ENCODE measurements at places on chromosomes 1 and 21.

DNA sequence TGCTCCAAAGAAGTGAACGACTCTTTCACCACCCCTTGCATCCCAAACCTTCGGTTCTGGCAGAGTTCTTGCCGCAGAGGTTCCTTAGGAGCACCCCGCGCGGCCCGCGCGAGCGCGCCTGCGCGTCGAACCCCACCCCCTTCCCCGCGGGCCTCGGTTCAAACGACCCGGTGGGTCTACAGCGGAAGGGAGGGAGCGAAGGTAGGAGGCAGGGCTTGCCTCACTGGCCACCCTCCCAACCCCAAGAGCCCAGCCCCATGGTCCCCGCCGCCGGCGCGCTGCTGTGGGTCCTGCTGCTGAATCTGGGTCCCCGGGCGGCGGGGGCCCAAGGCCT is at the start of gene C1orf56:
Gene C1orf56, plus strand, starts transcription at position 161 of the 334 bp plus-strand sequence. Its CDS starts 97 bp downstream, at position 258.
- DNase-seq: peak; percentile 75

DNA sequence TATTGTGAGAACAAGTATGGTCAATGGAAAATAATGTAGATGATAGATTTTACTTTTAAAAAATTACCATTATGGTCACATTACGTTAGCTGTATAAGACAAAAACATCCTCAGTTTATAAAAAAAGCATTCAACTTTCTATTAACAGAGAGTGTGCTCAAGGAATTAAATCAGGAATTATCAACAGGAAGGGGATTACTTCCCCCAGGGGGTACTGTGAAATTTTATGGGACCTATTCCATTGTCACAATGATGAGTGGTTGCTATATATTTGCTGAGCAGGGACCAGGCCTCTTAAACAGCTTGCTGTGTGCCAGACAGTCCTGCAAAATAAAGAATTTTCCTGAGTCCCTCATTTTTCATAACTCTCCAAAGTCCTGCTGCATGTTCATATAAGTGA is 21.2 kb downstream of the JAM2 start:
- DNase-seq: no peak

DNA sequence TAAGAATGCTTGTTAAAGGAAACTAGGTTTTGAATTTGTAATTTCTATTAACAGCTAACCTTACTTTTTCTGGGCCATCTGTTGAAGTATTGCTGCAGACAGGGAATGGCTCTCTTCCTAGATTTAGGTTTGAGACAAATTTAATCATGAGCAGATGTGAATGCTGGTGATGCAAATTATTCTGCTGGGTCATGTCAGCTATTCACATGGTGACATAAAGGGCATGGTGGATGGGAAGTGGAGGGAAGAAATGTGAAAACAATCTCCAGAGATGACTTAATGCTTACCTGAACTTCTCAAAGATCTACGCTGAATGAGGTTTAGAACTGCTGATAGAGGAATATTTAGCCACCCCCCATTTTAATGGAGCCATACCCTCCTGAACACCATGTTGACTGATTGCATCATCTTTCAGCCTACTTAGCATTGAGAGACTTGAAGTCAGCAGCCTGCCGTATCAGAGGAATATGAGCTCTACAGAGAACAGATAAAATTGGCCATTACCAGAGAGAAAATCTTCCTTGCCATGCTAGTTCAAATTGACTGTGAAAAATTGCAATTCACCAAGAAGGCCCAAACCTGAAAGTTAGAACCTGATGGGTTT is 138.8 kb downstream of the HHAT start:
- DNase-seq: no peak

- DNase-seq: no peak
These were observed 76.5 kb upstream of the BTG3 start for GRCh38 chr21:17688912-17689874.

GRCh38 chr1:204878621-204879234 is 8.1 kb downstream of the NFASC start:
- no peak for DNase-seq

- no peak for DNase-seq
These were observed 77.6 kb downstream of the DDR2 start for GRCh38 chr1:162709870-162710269.

- peak; percentile 37 for DNase-seq
These were observed 54.0 kb downstream of the CLIC6 start for GRCh38 chr21:34722684-34723300.

DNA sequence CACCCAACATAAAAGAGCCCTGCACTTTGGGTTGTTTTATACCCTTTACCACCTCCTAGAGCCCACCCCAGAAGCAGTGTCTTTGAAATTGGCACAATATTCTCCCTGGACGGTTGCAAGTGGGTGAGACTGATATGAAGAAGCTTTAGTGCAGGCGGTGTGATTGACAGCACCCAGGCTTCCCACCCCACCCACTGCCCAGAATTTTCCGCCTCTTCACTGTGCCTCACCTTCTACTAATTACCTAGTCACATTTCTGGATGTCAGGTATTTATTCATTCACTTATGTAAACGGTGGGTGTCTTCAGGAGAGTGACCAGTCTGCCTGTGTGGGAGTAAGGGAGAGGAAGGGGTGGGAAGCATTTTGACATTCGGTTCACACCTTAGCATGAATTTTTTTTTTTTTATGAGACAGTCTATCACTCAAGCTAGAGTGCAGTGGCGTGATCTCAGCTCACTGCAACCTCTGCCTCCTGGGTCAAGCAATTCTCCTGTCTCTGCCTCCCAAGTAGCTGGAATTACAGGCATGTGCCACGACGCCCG is 1.7 kb upstream of the FAM89A start:
- no peak for DNase-seq

DNA sequence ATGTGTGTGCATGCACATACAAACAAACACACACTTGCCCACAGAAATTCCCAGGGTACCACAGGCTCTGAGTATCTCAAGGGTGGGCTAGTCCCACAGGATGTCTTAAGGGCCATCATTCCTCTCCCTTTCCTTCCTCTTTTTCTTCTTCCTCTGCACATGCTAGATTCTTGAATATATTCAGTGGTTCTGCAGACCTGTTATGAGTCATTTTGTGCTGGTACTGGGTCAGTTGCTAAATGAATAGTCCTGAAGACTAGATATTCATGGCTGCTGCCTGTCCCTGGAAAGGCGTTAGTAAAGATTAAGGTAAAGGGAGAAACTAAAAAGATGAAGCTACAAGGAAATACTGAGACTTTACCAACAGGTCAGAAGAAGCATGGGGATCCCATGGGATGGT is 256.7 kb upstream of the KIAA0040 start:
- DNase-seq: no peak
